ENCODE measurements at places on chromosomes 5 and 9.

GRCh38 chr5:141628175-141628788, 8.4 kb downstream of the HDAC3 start:
- no peak for DNase-seq

DNA sequence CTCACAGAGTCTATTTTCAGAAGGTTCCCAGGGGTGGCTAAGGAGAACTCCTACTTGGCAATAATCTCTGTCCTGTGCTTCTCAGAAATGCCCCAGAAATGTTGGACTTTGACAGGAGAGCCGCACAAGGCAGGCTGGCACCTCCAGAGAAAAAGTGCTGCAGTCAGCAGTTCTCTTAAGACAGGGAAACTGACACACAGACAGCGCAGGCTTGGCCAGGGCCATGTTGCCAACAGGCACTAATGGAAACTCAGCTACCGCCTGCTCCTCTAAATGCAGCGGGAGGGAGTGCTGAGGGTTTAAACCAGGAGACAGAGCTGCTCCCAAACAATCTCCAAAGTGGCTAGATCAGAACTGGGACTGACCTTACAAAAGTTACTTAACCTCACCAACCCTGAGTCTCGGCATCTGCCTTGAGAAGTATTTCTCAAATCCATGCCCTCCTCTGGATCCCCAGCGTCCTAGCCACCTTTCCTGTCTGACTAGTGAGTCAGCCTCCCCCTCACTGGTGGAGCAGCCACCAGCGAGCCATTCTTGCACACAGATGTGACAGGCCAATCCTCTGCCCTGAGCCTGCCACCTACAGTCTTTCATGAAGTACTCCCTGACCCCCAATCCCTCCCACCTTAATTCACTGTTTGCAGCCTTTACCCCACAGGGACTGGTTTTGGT, 186.4 kb downstream of the CDK5RAP2 start:
- DNase-seq, result peak; percentile 38

DNA sequence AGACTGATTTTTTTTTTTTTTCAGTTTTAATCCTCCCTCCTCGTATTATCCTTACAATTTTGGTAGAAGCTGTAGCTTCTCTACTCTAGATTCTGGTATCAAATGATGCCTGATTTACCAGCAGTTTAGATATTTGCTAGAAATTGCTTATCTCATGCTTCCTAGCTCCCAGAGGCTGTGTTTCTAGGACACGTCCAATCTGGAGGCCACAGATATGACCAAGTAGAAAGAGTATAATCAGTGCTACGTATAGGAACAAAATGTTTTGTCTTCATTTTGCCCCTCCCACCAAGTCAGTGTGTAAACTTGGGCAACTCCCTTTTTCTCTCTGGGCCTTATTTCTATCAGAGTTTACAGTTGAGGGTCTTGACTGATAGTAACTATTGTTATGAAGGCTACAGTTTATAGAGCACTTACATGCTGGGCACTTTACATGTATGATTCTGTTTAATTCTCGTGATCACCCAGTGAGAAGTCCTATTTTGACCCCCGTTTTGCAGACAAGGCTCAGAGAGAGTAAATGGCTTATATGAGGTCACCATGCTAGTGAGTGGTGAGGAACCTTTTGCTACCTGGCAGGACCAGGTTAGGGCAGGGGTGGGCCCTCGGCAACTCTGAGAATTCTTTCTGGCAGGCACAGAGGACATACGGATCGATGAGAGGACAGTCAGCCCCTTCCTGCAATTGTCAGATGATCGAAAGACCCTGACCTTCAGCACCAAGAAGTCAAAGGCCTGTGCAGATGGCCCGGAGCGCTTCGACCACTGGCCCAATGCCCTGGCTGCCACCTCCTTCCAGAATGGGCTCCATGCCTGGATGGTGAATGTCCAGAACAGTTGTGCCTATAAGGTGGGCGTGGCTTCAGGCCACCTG, 7.6 kb downstream of the HDHD3 start:
- DNase-seq, result no peak

- DNase-seq, result no peak
Observed at GRCh38 chr5:130963798-130964197, 201.3 kb downstream of the HINT1 start.

DNA sequence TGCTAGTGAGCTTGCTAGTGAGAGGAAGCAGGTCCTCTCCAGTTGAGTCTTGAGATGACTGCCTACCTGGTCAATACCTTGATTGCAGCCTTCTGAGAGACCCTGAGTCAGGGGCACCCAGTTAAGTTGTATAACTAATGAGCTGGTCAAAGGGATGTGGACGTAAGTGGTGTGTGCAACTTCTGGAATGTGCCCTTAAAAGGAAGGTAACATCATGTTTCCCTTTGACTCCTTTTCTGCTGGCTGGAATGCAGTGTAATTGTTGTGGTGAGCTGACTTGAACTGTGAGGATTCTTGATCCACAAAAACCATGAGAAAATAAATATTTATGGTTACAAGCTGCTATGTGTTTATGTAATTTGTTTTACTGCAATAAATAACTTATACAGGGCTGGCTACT, 2.4 kb upstream of the SNX2 start:
- DNase-seq, result no peak

GRCh38 chr5:155676967-155677366, 650.0 kb upstream of the SGCD start:
- no peak for DNase-seq

DNA sequence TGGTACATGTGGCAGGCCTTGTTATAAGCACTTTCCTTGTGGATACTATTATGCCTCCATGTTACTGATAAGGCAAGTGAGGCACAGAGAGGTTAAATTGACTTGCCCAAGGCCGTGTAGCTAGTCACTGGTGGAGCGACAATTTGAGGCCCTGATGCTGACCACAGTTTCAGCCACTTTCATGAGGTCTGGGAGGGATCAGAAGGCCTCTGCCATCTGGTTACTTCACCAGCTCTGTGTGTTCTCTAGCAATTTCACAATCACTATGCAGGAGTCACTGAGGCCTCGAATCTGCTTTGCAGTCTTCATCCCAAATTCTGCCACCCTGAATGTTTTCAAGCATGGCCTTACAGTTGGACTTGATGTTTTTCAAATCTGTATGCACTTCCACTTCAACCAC, 9.1 kb downstream of the LRRC70 start:
- DNase-seq, result no peak

- no peak for DNase-seq
Observed at GRCh38 chr5:116834796-116835515, 260.3 kb upstream of the SEMA6A start.

DNA sequence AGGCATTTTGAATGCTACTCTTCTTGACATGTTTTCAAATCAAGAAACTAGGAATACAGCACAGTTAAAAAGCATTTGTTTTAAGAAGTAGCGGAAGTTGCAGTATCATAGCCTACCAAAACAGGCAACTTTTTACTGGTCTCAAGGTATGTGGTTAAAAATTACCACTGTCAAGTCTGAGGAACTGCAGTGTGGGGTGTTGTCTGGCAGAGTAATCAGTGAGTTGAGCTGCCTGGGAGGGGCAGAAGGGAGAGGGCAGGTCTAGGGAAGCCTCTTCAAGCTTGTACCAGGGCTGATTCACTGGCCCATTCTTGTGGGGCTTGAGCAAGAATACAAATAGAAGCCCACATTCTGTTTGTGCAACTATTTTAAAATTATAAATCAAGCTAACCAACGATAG, 42.4 kb upstream of the SV2C start:
- no peak for DNase-seq

DNA sequence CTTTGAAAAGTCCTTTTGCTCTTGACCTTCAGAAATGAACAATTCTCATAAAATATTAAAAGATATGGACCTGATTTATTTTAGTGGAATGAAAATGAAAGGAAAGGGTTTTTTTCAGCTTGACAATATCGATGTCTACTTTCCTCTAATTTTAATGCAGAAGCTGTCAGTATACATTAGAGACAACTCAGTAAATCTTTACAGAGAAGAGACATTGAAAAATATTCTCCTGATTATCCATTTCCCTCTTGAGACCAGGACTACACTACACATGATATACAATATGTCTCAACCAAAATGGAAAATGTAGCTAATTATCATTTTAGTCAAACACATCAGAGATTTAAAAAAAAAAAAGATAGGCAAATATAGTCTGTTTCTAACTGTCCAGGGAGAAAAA, 288.5 kb upstream of the NUDT12 start:
- no peak for DNase-seq

DNA sequence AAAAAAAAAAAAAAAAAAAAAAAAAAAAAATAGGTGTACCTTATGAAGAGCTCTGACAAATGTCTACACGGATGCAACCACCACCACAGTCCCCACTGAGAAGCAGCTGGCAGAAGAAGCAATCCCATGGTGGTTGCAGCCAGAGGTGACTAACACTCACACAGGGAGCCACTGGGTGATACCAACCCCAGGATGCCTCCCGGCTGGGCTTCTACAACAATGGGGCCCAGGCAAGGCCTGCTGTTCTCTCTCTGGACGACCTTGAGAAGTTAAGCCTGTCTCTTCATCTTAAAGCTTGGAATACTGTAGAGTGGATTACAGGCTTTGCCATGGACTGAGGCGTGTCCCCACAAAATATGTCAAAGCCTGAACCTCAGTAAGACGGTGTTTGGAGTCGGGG, 104.1 kb downstream of the ROR2 start:
- DNase-seq, result no peak

DNA sequence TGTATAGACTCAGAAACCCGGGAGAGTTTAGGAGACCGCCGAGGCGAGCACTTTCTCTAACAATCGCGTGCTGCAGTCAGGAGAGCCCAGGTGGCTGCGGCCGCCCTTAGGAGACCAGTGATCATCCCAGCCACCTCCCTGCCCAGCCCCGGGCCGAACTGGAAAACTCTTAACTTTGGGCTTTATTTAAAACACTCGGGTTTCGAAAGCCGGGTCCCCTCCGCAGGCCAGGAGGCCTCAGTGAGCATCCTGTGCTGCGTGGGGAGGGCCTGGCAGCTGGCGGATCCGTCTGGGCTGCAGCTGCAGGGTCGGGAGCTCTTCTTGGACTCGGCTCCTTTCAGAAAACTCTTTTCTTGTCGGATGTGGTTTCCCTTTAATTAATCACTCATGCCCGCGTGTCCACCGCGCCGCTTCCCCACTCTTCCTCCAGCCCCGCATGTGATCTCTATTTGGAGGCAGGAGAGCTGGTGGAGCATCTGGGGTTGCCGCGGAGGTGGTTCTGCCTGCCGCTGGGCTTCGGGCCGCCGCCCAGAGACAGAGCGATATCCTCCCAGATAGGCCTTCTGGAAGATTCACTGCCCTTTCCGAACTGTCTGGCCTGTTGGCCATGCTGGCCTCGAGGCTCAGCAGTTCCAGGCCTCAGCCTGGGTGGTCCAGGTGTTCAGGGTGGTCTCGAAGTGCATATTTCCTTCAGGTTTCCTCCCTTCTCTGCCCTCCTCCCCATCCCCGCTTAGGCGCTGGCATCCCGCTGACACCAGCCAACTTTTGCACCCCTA, 59.5 kb downstream of the TMEM174 start:
- no peak for DNase-seq

- no peak for DNase-seq
Observed at GRCh38 chr9:19441730-19442129, 32.9 kb downstream of the ACER2 start.

DNA sequence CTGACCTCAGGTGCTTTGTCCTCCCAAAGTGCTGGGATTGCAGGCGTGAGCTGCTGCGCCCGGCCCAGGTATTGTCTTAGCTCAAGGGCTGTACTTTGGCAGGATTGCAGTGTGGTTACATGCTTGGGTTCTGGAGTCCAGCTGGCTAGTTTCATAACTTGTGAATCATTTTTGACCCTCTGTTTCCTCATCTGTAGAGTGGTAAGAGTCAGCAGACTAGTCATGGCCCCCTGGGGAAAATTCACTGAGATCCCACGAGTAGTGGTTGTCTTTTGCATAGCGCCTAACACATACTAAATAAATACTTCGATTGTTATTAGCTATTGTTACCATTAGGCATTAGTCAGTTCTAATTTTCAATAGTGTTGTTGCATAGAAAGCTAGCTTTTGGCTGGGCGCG, 14.3 kb downstream of the PTPA start:
- DNase-seq, result no peak

GRCh38 chr5:54670281-54670680, 152.7 kb downstream of the SNX18 start:
- DNase-seq, result no peak

GRCh38 chr9:6893350-6894131, 135.8 kb downstream of the KDM4C start:
- no peak for DNase-seq

- no peak for DNase-seq
Observed at GRCh38 chr5:110517396-110517795, 209.1 kb downstream of the TMEM232 start.

- DNase-seq, result peak; percentile 41
Observed at GRCh38 chr5:10556289-10556807, 7.5 kb upstream of the ANKRD33B start.

DNA sequence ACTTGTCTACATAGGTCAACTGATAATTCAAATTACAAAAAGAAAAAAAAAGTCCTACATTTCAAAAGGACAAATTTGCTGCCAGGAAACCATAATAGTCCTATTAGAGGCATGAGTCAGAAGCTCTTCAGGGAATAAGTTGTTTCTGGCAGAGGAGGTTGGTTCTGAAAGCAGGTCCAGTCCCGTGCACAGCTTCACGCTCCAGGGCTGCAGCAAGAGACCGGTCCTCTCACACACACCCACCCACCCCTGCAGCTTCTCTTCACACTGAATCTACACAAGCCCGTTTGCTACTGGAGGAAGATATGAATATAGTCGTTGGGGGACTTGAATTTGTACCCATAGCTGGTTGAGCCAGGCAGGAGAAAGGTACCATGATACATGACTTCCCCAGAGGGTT, 36.9 kb upstream of the SLC1A3 start:
- DNase-seq, result no peak

DNA sequence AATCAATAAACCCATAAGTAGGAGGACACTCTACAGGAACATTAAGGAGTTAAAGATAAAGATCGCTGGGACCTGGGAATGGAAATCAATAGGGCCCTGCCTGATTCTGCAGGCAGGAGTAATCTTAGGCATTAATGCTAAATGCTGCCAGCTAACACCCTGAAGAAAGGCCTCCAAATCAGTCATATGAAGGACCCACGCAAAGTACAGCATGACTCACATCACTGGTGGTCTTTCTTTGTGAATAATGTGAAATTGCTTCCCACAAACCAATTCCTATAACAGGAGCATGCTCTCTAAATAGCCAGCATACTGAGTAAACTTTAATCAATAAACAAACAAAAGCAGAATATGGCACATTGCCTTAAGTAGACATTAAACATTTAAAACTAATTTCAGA, 172.3 kb downstream of the SEMA5A start:
- no peak for DNase-seq

DNA sequence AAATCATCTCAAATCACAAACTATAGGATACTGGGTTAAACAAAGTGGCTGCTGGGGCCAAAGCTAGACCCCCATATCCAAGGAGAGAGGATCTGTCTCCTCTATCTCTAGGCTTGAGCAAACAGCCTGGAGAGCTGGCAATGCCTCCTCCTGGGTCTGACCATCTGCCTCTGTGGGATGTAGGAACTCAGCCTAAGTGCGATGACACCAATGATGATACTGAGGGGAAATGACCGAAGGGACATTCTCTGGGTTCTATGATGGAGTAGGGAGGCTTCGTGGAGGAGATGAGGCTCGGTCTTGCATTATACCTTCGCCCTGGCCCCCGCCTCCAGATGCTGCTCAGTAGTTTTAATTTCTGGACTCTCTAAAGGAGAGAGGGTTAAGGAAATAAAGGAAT, 9.3 kb upstream of the SPATA24 start:
- no peak for DNase-seq

Data from cardiac septum (tissue), 1 donor.